ENCODE measurements at places on chromosomes 1 and 21.

DNA sequence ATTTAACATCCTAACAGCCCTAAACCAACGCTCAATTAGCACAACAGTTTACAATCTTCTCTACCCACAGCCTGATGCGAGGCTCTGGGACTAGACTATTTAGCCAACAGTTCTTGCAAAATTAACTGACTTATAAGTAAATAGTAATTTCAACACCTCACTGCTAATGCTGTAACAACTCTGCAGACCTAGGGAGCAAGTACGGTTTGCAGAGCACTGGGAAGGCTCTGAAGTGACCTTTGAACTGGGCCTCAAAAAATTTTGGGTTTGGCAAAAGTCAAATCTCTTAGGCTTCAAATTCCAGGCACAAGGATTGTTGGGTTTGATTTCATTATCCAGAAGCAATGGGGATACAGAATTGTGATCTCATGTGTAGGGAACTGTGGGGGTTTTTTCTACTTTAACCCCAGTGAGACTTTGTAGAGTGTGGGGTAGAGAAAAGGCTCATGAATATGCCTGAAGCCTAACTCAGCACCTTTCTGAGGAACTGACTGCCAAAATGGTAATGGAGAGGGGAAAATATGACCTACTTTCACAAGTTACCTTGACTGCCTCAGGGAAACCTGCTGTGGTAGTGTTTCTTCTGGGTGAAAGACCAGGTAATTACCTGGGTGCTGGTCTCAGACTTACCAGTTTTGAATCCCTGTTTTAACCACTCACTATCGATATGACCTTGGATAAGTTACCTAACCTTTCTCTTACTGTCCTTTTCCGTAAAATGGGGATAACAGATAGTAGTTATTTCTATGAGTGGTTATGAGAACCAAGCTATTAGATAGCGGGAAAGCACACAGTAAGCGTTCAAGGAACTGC lies 889 bp upstream of the TXLNA start:
- DNase-seq: no peak

DNA sequence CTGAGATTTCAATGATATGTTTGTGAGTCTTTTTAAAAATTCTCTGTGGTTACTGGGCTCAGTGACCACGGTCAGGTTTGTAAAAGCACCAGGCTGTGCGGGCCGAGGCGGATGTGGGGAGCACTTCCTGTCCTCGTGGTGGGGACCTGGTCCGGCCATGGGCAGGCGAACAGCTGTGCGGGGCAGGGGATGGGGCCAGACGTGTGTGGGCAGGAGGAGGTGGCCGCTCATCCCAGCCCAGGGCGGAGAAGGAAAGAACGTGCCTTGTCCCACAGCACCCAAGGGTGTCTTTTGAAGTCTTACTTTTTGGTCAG lies 5.2 kb upstream of the OXCT2 start:
- no peak for DNase-seq

- DNase-seq: no peak
Measured at GRCh38 chr1:84289169-84289785, 12.2 kb upstream of the SAMD13 start.

GRCh38 chr1:19087737-19088594 lies 122.1 kb downstream of the UBR4 start:
- no peak for DNase-seq

DNA sequence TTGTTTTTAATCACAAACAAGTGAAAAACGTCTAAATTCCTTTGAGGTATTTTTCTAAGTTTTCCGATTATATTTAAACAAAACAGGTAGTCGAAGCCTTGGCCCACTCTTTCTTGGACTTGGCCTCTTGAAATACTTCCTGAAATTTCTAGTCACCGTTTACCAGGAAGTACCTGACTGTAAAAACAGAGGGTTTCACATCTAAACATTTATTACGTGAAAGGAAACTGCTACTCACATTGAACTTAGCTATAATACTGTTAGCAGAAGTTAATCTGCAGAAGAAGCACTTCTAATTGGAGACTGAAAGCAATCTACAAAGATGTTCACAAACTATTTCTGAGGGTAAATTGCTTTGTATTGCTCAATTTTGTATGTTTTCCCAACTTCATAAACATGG lies 526.0 kb upstream of the ADGRL4 start:
- DNase-seq: no peak

DNA sequence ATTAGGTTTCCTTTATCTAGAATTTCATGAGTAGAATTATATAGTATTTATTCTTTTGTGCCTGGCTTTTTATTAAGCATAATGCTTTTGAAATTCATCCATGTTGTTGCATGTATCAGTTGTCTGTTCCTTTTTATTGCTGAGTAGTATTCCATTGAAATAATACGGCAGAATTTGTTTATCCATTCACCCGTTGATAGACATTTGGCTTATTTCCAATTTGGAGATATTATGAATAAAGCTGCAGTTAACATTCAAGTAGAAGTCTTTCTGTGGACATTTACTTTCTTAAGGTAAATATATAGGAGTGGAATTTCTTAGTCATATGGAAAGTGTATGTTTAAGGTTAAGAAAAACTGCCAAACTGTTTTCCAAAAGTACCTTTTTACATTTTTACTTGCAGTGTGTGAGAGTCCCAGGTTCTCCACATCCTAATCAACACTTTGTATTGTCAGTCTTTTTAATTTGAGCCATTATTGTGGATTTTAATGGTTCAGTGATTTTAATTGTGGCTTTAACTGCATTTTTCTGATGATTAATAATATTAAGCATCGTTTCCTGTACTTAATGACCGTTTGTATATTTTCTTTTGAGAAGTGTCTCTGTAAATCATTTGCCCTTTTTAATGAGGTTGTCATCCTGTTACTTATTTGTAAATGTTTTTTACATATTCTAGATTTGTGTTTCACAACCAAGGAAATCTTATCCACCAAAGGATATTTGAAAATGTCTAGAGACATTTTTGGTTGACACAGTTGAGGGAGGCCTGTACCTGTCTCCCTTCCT lies 22.7 kb downstream of the KCTD3 start:
- DNase-seq: no peak

DNA sequence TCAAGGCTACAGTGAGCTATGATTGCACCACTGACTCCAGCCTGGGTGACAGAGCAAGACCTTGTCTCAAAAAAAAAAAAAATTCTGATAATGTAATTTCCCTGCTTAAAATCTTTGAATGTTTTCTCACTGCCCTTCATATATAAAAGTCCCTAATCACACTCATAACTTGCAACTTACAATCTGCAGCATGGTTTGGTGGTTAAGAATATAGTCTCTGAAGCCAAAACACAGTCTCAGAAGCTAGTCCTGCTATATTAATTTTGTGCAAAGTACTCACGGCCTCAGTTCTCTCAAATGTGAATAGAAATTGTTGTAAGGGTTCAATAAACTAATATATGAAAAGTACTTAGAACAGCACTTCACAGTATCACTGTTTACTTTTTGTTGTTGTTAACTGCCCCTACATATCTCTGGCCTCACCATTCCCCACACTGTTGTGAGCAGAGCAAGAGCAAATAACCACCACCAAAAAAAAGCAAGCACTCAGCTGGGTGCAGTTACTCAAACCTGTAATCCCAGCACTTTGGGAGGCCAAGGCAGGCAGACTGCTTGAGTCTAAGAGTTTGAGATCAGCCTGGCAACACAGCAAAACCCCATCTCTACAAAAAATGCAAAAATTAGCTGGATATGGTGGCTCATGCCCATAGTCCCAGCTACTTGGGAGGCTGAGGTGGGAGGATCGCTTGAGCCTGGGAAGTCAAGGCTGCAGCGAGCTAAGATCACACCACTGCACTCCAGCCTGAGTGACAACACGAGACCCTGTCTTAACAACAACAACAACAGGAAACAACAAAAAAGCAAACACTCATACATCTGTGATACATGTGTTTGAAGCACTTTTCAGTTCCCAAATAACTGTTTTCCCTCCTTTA lies 22.4 kb downstream of the ASH1L start:
- no peak for DNase-seq

Measured in KG1 (cell line).